Urinary bladder (tissue), 4 donors: ENCODE measurements at places on chromosomes 12 and 14. TPM values are rescaled to one million over a fixed set of nuclear protein-coding genes. Genes with fewer than 3 reads are reported as not detected.

The TRMT61A gene
- 5.7 TPM for total RNA-seq

The EID3 gene
- total RNA-seq = 7.7 TPM

The ENTPD5 gene
- 21.3 TPM for total RNA-seq

The ZDHHC22 gene
- 0.16 TPM for total RNA-seq

The PTGER2 gene
- total RNA-seq = 4.8 TPM

The GPR68 gene
- 1.7 TPM for total RNA-seq
